ENCODE measurements at places on chromosomes 6 and 20. TPM values are rescaled to one million over a fixed set of nuclear protein-coding genes. Genes with fewer than 3 reads are reported as not detected.

DNA sequence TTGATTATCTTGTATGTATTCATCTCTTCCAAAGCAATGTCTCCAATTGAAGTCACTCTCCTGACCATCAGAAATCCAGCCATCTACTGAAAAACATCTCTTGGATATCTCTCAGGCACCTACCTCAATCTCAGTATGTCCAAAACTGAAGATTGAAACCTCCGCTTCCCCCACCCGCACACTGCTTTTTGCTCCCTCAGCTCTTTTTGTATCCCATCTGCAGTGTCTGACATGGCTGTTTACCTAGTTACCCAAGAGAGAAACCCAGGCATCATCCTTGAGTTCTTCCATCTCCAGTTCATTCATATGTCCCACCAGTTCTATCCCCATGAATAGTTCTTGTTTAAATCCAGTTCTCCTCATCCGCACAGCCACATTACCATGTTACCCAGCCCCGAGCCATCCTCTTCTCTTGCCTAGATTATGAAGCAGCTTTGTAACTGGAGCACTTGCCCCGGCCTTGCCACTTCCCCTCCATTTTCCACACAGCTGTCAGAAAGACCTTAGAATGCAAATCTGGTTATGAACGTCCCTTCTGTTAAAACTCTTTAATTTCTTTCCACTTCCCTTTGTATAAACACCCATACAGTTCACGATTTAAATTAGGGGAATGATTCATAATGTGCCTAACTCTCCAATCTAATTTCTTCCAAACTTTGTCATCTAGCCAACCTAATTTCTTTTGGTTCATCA is 40.5 kb upstream of the GCLC start:
- DNase-seq = no peak

GRCh38 chr20:49854190-49854875 is 41.7 kb downstream of the SLC9A8 start:
- DNase-seq = no peak

DNA sequence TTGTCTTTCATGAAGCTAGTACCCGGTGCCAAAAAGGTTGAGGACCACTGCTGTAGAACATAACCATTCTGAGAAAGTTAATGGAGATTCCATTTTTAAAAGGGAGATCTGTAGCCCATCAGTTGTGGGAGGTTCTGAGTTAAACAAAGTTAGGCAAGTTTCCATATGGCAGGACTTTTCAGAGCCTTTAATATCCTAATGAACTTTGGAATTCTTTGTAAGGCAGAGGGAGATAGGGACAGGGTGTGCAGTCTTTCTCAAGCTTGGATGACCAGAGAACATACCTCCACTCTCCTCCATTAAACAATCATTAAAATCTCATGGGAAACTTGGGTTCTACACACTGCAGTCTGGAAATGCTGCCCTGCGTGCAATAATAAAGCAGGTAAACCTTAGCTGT is 14.8 kb downstream of the ADGRF4 start:
- DNase-seq = no peak

DNA sequence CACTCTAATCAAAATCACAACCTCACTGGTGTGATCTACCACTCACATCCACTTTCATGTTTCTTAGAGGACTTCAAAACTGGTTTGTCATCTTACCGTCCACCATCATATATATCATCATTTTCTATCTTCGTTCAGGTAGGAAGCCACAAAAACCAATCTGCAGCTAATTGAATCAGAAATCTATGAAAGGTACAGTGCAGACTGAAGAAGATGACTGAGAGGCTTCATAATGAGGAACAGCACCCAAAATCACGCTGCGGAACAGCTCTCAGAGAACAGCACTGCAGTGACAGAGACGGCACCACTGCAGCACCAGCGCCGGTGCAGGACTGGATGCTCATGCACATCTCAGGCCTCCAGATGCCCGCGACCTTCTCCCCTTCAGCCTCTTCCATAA is 13.0 kb downstream of the GMDS start:
- no peak for DNase-seq

GRCh38 chr20:25150016-25150415 is 45.5 kb upstream of the ENTPD6 start:
- no peak for DNase-seq

DNA sequence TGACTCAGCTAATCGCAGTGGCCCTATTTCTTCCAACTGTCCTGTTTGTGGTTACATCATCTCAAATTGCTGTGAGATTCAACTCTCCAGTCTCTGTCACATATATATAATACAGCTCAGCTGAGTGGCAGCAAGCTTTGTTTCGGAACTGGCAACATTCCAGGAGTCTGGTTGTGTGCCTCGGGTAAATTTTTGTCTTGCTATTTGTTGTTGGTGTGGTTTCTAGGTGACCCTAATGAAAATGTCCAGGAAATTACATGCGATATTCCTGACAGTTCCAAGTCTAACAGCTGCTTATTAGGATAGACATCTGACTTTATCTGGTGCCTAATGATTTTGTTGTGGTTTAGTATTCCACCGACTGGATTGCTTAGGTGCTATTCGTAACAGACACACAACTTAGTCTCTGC is 581.8 kb downstream of the CD109 start:
- no peak for DNase-seq

DNA sequence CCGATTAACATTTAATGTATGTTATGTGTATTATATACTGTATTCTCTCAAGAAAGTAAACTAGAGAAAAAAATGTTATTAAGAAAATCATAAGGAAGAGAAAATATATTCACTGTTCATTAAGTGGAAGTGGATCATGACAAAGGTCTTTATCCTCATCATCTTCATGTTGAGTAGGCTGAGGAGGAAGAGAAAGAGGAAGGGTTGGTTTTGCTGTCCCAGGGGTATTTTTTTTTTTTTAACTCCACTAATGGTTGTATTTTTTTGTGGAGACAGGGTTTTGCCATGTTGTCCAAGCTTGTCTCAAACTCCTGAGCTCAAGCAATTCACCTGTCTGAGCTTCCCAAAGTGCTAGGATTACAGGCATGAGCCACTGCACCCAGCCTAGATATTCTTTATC is 11.0 kb downstream of the ECT2L start:
- no peak for DNase-seq

DNA sequence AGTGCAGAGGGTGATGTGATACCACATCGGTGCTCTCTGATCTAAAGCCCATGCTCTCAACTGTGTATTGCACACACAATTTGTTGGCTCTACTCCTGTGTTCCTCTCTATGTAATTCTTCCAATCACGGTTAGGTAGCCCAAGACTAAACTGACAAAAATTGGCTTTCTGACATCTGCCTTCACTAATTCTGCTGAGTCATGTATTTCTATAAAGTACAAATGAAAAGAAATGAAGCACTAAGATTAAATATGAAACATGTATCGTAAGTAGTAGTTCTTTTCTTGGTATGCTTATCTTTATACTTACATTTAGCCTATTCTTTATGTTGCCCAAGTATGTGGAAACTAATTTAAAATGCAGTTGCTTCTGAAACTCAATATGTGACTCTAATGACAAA is 7.7 kb upstream of the MLIP start:
- no peak for DNase-seq

DNA sequence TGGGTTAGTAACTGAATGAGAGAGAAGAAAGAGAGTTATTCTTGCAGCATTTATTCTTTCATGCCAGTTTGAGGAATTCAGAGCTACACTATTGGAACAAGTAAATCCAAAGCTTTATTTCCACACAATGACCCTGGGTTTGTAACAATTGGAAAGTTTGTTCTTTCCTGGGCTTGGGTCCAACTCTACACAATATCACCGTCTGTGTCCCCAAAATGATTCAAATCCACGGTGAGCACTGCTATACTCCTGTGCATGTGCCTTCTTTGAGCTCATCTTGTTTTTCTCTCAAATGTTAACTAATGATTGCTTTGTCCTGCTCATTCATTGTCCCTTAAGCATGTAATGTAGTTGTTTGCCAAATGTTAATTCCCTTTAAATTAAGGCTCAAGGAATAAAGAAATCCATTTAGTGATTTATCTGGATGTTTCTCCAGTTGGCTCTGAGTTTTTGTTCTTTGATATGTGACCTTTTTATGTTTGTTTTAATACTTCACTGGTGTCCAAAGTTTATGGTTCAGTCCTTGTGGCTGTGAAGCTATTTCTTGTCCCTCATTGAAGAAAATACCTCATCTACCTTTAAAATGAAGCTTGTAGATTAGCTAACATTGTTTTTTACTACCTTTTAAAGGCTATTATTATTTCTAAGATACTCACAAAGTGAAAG is 20.5 kb upstream of the CRISP3 start:
- no peak for DNase-seq

DNA sequence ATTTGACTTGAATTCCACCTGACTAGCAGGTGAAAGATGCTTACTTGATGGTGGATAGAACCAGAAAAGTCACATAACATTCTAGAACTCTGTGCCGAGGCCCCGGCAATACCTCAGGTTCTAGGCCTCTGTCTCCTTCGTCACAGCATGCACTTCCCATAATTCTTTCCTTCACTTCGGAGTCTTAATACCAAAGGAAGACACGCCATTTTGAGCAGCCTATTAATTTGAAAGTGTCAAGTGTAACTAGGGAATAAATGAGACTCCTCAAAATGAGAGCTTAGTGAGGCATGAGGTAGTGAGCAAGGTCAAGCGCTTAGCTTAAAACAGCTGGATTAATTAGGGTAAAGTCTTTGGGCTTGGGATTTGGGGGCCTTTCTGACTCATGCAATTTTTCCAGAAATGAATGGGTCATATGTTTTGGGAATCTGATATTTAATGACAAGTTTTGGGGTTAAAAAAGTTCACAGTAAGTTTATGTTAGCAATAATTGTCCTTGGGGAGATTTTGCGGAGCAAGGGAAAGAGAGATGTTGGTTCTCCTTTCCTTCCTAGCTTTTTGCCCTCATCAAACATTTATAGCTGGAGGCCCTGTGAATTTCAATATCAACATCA is 29.1 kb upstream of the SGK1 start:
- no peak for DNase-seq

GRCh38 chr20:18288749-18289267 is 481 bp downstream of the ZNF133 start:
- DNase-seq = no peak

DNA sequence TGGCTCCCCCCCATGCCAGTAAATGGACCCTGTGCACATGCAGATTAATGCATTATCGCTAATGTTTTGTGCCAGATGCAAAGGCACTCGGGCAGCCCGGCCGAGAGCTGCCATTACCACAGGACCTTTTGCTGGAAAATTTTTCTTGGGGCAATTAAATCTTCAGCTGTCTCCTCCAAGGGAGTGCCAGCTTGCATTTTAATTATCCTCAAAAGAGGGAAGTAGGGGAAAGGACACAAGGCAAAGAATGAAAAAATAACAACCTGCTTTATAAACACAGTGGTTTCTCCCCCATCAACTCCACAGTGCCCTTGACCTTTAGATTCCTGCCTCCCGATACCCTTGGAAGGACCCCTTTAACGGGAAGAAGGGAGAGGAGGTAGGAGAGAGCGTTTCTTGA is 48.2 kb downstream of the PDYN start:
- DNase-seq = no peak

GRCh38 chr6:166286839-166287271 is 21.3 kb downstream of the PRR18 start:
- no peak for DNase-seq

DNA sequence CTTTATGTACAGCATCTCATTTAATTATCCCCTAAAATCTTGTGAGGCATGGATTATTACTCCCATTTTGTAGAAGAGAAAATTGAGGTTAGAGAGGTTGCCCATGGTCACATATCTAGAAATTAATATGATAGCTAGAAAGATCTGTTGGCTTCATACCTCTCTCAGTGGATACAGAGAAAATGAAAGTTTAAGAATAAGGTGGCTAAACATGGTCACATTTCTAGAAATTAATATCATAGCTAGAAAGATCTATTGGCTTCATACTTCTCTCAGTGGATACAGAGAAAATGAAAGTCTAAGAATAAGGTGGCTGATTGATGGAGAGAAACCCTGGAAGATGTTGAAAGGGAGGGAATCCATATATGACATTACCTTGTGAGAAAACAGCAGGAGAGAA is 260.7 kb upstream of the MAN1A1 start:
- no peak for DNase-seq

GRCh38 chr6:14135893-14136539 is 18.4 kb downstream of the CD83 start:
- no peak for DNase-seq

- peak; percentile 35 for DNase-seq
Measured at GRCh38 chr20:59994697-59995122, 36.5 kb downstream of the CDH26 start.

GRCh38 chr20:56730996-56731395 is 101.9 kb downstream of the TFAP2C start:
- no peak for DNase-seq

- DNase-seq = no peak
Measured at GRCh38 chr6:10355115-10355702, 59.7 kb downstream of the TFAP2A start.

- no peak for DNase-seq
Measured at GRCh38 chr20:64245746-64246595, 9.6 kb upstream of the PCMTD2 start.

- DNase-seq = no peak
Measured at GRCh38 chr6:131532580-131533039, 40.4 kb upstream of the ARG1 start.

DNA sequence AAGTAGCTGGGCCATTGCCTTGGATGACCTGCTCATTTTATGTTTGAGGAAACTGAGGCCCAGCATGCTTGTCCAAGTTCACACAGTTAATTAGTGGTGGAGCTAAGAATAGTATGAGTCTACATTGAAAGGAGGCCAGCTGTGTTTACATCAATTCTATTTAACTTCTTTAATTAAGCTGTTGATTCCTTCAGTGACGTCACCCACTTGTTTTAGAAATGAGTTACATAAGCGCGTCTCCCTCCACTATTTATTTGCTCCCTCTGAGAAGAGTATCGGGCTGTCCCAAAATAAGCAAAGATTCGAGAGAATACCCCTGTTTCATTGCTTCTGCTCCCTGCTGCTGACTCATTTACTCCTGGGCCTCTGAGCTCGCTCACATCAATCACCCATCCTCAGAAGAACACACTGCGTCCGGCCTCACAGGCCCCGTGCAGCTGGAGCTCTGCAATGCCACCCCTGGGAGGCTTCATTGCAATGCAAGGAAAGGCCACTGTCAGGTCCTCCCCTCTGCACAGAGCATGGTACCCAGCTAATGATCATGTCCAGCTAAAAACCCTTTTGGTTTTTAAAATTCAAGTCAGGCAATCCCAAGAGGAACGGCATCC is 74.8 kb upstream of the BMP2 start:
- no peak for DNase-seq

- DNase-seq = peak; percentile 23
Measured at GRCh38 chr6:30060606-30061091, 416 bp upstream of the POLR1H start.

The MYLK4 gene
- 0.33 TPM for total RNA-seq

The C6orf47 gene
- 15.8 TPM for total RNA-seq

The CPNE5 gene
- 0.78 TPM for total RNA-seq

The MYB gene
- total RNA-seq = not detected

The IPCEF1 gene
- 3.0 TPM for total RNA-seq

The AVP gene
- total RNA-seq = not detected

The HAO1 gene
- not detected for total RNA-seq

The DLL1 gene
- total RNA-seq = 13.2 TPM

The ZBTB46 gene
- total RNA-seq = 4.3 TPM

The PRICKLE4 gene
- total RNA-seq = 4.4 TPM

The TNXB gene
- total RNA-seq = 36.6 TPM
